ENCODE measurements at places on chromosomes 2 and 18.

- DNase-seq = no peak
These were observed 65.3 kb upstream of the SMAD7 start for GRCh38 chr18:49015886-49016647.

GRCh38 chr18:71168557-71169145 is 879.8 kb downstream of the SOCS6 start:
- no peak for DNase-seq

DNA sequence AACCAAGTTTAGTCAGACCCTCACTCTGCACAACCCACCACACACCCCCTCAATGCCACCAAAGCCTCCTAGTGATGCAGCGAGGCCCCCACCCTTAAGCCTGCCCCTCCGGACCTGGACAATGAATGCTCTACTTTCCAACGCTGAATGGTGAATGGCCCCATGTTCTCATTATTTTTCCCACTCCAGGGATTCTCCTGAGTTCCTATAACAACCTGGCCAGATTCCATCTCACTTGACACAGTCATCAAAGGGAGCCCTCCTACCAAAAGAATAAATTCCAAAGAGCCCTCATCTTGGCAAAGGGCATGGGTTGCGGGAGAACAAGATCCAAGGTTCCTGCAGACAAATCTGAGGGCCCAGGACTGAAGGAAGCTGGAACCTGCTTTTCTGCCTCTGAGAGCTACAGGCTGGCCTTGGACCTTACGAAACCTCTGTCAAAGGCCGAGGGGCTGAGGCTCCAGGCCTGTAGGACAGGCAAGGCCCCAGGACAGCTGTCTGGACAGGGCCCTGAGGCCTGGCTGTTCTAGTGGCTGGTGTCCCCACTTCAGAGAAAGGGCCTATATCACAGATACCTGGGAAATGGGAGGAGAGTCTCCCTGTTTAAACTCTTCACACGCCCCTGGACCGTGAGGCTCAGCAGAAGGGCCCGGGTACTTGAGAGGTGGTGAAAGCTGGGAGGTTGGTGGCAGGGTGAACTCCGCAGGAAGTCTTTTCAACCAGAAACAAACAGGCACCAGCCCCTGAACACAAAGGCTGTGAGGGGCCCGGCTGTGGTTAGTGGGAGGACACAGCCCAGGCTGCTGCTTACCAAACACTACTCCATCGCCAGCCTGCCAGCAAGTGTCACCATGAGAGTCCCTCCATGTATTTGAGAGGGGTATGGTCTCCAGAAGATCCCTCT is 27.3 kb downstream of the SFXN5 start:
- DNase-seq = no peak

DNA sequence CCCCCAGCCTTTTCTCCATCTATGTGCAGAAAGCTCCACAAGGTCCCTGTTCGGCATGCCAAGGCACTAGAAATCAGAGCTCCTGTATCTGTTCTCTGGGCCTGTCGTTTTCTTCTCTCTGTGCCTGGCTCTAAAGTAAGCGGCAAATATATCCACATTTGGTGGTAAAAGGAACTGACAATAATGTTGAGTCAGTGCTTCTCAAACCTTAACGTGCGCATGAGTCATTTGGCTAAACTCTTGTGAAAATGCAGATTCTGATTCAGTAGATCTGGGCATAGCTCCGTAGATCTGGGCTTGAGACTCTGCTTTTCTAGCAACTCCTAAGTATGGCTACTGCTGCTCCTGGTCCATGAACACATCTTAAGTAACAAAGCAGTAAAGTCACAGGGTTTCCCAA is 16.5 kb upstream of the ACSL3 start:
- peak; percentile 93 for DNase-seq

DNA sequence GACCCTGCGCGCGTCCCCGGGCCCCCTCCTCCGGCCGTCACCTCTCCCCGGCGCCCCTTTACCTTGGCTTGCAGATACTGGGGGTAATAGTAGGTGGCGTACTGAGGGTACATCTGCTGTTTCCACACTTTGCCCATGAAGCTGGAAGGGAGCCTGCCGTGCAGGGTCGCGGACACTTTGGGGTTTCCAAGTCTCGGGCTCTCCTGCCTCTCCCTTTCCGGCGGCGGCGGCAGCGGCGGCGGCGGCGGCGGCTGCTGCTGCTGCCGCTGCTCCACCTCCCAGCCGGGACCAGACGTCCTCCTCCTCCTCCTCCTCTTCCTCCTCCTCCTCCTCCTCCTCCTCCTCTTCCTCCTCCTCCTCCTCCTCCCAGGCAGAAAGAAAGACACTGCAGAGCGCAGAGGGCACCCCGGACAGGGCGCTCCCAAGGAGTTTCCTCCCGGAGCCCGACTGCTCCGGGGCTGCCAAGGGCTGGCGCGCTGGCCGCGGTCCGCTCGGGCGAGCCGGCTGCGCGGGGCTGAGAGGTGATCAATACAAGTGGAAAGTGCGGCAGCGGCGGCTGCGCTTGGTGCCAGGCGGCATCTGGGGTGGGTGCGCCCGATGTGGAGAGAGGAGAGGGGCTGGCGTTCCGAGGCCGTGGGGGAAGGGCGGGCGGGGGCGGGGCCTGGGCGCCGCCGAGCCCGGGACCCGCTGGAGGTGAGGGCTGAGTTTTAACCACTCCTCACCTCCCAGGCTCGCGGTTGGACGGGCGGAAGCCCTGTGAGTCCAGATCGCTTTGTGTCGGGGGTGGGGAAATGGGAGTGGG is at the start of gene RBMS1:
TSS of gene RBMS1 (minus strand) at position 581 of the 802 bp plus-strand sequence. CDS start at position 137, 444 bp downstream.
- no peak for DNase-seq

DNA sequence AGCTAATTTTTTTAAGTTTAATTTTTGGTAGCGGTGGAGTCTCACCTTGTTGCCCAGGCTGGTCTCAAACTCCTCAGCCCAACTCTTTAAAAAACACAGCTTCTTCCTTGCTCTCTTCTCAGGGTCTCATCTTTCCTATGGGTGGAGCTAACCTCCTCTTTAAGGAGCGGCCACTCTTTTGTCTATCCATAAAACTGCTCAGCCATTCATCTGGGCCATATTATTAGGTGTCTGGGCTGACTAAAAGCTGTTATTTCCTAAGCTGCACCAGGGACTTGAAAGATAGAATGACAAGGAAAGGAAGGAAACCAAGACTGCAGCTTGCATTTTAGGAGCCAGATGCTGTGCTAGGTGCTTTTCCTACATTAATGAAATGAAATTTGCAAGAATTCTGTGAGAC is 35.8 kb upstream of the THOC1 start:
- DNase-seq = no peak

- DNase-seq = no peak
These were observed 70.3 kb downstream of the HAUS1 start for GRCh38 chr18:46174342-46175041.

DNA sequence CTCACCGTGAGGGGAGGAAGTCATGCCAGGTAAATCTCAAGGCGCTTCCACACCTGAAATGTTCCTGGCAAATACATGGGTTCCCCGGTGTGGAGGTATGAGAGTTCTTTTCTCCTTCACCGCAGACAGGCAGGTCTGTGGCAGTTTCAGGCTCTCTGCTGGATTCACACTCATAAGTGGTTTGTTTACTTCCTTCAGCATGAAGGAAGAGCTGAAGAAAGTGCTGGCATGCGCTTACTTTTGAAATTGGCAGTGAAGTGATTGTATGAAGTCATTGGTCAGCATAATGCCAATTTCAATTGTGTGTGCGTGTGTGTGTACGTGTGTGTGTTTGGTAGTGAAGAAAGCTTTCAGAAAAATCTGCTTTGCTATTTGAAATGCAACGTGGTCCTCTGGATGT is 43.4 kb downstream of the RNF144A start:
- peak; percentile 76 for DNase-seq

- peak; percentile 87 for DNase-seq
These were observed 20.0 kb upstream of the CAVIN2 start for GRCh38 chr2:191866675-191867506.

DNA sequence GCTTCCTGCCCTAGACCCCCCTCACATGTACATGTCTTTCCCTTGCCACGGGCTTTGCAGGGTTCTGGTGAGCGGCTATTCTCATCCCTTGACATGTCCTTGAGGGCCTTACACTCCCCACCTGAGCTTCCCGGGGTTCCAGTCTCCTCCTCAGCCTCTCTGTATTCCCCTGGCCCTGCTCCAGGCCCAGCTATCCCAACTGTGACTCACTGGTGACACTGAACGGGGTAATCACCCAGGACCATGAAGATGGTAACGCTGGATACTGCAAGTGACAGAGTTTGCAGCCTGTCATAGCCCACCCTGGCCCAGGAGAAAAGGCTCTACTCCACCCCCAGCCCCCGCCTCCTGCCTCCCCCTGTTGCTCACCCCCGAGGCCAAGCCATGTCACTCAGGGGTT is 27.3 kb downstream of the KIF3C start:
- DNase-seq = no peak

- DNase-seq = no peak
These were observed 110.2 kb upstream of the RBBP8 start for GRCh38 chr18:22822841-22823508.

- DNase-seq = no peak
These were observed 16.4 kb upstream of the GPR55 start for GRCh38 chr2:230941202-230942180.

DNA sequence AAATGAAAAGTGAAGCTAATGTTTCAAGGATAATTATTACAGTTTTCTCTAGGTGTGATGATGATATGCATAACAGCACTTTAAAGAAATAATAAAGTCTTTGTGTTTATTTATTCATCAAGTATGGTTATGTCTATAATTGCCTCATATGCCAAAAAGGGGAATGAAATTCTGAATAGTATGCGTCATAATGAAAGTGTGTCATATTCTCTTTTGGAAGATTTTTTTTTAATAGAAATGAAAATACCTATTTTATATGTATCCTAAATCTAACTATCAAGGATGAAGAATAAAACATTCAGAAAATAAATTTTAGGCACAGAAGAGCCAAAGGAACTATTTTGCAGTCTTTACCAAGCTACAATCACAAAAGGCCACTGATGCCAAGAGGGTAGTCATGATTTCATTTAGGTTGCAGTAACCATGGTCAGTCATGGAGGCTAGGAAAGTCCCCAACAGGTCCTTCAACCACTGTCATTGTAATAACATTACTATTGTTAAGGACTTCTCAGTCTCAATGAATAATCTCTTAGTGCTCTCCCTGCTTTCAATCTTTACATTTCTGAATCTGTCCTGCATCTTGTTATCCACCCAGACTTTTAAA is 712.5 kb downstream of the DCDC2C start:
- no peak for DNase-seq

- DNase-seq = no peak
These were observed 6.1 kb upstream of the RAB17 start for GRCh38 chr2:237596520-237597195.

DNA sequence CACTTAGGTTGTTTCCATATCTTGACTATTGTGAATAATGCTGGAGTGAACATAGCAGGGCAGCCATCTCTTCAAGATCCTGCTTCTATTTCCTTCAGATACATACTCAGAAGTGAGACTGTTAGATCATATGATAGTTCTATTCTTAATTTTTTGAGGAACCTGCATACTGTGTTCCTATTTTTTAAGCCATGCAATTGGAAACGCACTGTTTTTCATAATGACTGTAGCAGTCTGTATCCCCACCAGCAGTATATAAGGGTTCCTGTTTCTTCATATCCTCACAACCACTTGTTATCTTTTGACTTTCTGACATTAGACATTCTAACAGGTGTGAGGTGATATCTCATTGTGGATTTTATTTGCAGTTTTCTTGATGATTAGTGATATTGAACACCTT is 15.5 kb downstream of the NEURL3 start:
- DNase-seq = no peak

GRCh38 chr2:121253021-121253673 is 31.9 kb downstream of the TFCP2L1 start:
- DNase-seq = no peak

DNA sequence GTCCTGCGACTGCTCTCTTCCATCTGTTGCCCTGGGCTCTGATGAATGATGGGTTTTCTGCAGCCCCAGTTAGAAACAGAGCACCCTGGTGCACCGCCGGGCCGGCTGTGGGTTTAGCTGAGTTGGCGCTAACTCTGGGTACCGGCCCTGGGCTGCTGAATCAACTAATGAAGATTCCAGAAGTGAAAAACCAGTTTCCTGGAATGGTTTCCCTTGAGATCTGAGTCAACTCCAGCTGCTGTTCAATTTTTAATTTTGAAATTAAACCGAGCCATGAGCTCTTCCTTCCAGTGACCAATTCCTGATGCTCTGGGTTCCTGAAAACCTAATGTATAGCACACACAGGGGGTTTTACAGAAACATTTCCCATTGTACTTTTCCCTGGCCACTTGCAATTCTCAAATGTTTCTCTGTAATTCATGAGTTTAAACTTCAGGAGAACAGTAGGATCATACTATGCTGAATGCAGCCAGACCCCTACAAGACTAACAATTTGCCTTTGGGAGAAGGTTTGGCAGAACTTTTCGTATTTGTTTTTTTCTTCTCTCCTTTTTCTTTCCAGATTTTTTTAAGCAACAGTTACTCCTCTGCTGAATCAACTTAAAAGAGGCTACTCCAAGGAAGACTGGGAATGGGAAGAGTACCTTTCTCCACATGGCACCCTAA is 5.5 kb downstream of the COL6A3 start:
- DNase-seq = peak; percentile 83

- no peak for DNase-seq
These were observed 1420.6 kb upstream of the NXPH2 start for GRCh38 chr2:140200764-140201163.

- DNase-seq = no peak
These were observed 1.8 kb downstream of the STRN start for GRCh38 chr2:36964496-36965058.

DNA sequence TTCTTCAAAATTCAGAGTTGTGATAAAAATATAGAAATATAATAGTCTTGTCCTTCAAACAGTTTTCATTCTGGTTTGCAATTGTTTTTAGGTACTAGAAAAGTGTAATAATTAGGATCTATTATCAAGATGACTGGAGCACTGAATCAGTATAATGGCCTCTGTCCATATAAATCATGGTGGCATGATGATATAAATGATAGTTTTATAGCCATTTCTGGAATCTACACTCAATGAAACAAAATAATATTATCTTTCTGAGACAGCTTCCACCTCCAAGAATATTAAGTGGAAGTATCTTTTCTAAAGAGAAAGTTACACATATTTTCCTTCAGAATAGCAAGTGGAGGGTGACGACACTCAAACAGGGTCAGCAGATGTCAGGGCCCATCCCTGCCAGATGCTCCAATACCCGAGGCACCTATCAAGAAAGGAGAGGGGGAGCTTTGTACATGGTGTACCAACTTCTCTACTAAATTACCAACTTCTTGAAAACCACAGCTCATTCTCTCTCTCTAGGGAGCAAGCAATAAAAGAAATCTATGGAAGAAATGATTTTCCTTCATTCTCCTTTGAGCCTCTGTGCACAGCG is 882.7 kb upstream of the CHAC2 start:
- no peak for DNase-seq

- no peak for DNase-seq
These were observed 73.5 kb downstream of the EMX1 start for GRCh38 chr2:72990695-72991438.

- DNase-seq = no peak
These were observed 1.9 kb downstream of the SOS1 start for GRCh38 chr2:39118786-39119499.

GRCh38 chr2:235494716-235495372 is 1.0 kb downstream of the AGAP1 start:
- no peak for DNase-seq

- DNase-seq = no peak
These were observed 2798.0 kb upstream of the TEKT4 start for GRCh38 chr2:92073036-92073814.

GRCh38 chr2:238505119-238505891 is 78.6 kb downstream of the ASB1 start:
- no peak for DNase-seq

- DNase-seq = peak; percentile 33
These were observed 34.1 kb upstream of the RMDN2 start for GRCh38 chr2:37890893-37891495.
